ENCODE measurements at places on chromosomes 2 and 18.
A peak's percentile ranks its signal among the peaks of the same experiment; 100 is the strongest.

GRCh38 chr2:85924522-85924921 lies 35.7 kb upstream of the ST3GAL5 start:
- DNase-seq, result no peak

DNA sequence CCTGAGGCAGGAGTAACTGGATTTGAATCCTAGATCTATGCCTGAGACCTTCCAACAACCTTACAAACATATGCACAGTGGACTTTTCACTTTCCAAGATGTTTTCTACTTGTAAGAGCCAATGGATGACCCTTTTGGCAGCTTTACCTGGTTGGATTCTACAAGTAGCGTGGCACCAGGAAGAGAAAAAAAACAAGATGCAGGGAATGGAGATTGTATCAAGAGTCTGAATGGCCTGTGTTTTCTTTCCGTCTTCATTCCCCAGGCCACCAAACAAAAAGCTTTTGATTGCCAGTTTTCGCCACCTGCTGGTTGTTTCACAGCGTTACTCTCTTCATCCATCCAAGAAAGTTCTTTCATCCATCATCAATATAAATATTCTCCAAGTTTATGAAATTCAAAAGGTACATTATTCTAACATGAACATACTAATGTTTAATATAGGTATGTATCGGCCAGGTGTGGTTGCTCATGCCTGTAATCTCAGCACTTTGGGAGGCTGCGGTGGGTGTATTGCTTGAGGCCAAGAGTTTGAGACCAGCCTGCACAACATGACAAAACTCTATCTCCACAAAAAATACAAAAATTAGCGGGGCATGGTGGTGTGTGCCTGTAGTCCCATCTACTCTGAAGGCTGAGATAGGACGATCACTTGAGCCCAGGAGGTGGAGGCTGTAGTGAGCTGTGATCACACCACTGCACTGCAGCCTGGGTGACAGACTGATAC lies 3.5 kb upstream of the BCL2 start:
- DNase-seq, result peak; percentile 44

GRCh38 chr2:100247256-100248043 lies 74.9 kb downstream of the LONRF2 start:
- DNase-seq, result no peak

- peak; percentile 91 for DNase-seq
These were observed 74.2 kb downstream of the SH3BP4 start for GRCh38 chr2:235025800-235026536.

- no peak for DNase-seq
These were observed 66.6 kb downstream of the GYPC start for GRCh38 chr2:126722546-126722945.

DNA sequence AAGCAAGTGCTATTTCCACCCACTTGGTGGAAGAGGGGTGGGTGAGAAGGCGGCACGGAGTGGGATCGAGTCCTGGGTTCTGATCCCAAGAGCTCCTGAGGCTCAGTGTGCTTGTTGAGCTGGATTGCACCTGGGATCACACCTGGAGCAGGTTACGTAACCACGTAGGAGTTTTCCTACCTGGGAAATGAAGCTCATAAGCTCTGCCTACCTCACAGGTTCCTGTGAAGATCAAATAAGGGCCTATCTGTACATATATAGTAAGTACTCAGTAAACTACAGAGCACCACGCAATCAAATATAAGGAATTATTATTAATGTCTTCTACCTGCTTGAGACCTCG lies 11.0 kb downstream of the NPC1 start:
- DNase-seq, result no peak

GRCh38 chr2:177138823-177139222 lies 73.8 kb upstream of the HNRNPA3 start:
- DNase-seq, result no peak

- DNase-seq, result no peak
These were observed 150.0 kb downstream of the LPIN1 start for GRCh38 chr2:11896386-11896785.

GRCh38 chr2:12433626-12433990 lies 283.1 kb upstream of the TRIB2 start:
- no peak for DNase-seq

DNA sequence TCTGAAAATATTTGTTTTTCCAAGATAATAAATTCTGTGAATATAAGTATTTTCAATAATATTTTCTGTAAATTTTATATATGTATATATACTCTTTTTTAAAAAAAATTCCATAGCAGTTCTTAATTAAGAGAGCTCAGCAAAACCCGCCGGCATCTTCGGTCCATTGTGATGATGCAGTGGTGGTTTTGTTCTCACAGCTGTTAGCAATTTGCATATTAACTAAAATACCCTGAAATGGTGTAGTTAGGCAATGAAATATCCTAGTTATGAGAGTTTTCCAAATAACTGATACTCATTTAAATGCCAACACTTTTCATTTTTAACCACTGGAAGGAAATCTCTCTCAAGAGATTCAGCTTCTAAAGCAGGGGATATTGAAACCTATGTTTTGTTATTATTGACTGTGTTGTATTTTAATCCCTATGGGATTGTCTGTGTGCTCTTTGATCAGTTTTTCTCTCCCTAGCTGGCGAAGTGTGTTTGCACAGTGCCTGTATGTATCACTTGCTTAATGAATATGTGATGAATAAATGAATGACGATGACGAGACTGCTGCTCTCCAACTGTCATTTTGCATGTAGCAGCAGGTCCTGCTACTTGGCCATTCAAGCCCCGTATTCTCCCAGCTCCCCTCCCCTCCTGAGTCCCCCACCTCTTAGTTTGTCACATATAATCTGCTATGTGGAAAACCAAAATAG lies 42.4 kb downstream of the PSMG2 start:
- DNase-seq, result no peak

- no peak for DNase-seq
These were observed 175.8 kb downstream of the IRS1 start for GRCh38 chr2:226623587-226624368.

GRCh38 chr2:152047824-152048471 lies 50.9 kb downstream of the CACNB4 start:
- no peak for DNase-seq

GRCh38 chr18:11747731-11748130 lies 58.7 kb downstream of the GNAL start:
- DNase-seq, result no peak

- DNase-seq, result no peak
These were observed 136.3 kb downstream of the TMEM163 start for GRCh38 chr2:134582547-134582899.

GRCh38 chr2:55961318-55961911 lies 37.8 kb upstream of the EFEMP1 start:
- DNase-seq, result peak; percentile 50

DNA sequence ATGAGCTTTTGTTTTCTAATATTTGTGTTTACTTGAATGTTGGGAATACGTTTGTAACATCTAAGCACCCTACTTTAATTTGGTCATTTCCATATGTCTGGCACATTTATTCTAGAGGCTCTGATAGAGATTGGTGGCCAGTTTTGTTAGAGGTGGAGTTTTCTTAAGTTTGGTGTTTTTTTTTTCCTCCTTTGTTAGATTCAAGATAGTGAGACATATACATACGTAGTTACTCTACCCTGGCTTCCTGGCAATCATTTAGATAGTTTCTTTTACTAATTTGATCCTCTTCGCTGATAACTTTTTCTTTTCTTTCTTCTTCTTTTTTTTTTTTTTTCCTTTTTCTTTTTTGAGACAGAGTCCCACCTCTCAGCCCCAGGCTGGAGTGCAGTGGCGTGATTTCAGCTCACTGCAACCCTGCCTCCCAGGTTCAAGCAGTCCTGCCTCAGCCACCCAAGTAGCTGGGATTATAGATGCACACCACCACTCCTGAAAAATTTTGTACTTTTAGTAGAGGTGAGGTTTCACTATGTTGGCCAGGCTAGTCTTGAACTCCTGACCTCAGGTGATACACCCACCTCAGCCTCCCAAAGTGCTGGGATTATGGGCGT lies 26.6 kb downstream of the SMCHD1 start:
- DNase-seq, result no peak

- no peak for DNase-seq
These were observed 576.0 kb downstream of the ARHGAP15 start for GRCh38 chr2:143705108-143705707.

DNA sequence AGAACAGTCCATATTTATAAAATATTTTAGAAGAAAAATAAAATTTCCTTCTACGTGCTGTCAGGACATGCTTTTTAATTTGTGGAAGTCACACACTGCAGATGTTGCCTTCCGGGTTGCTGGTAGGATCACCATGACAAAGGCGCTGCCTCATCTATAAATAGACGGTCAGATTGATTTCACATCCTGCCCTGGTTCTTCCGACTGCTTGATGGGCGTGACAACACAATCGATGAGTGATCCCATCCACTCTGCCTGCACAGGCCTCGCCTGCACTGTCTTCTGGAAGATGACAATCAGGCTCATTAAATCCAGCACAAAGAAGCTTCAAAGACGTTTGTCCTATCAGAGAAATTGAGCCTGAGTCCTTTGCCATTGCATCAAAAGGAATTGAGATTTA lies 318.9 kb upstream of the TRIB2 start:
- no peak for DNase-seq
